Progenitor cell of endocrine pancreas (in vitro differentiated cells): ENCODE measurements at places on chromosomes 2 and 18.

GRCh38 chr18:14908541-14908940 is 160.6 kb downstream of the ANKRD30B start:
- H3K36me3 ChIP-seq, result peaks cover 2% of the 10 kb centered on the region
- no peak overlapping the region for H3K27ac ChIP-seq
- H3K4me3 ChIP-seq, result no peak overlapping the region
- H3K27me3 ChIP-seq, result no peaks in the 10 kb centered on the region
- no peak for DNase-seq

DNA sequence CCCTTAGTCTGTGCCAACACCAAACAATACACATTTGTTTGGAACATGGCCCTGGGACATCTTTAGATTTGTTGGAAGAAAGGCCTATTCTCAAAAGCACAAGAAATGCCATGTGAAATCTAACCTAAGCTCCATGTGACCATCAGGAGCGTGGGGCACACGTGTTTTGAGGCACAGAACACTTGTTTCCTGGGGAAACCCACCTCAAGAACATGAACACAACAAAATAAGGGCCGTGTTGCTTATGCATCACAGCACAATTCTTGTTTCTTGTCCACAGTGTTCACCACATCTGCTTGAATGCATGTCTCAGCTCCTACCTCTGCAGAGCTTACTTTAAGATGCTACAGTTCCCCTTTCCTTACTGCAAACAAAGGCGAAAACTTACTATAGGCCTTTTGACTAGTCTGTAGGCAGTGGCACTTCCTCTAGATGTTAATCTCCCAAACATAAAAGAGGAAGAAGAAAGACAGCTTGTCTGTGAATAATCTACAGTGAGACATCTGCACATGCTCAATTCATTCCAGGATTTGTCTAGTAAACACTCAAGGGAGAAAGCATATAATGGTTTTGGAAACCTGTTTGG is 165.0 kb downstream of the ANKRD44 start:
- no peaks in the 10 kb centered on the region for H3K36me3 ChIP-seq
- H3K27me3 ChIP-seq, result no peaks in the 10 kb centered on the region
- no peak overlapping the region for H3K4me3 ChIP-seq
- no peak for DNase-seq
- peaks cover 2% of the 10 kb centered on the region for H3K4me1 ChIP-seq

GRCh38 chr2:96202152-96202854 is 6.3 kb downstream of the STARD7 start:
- H3K4me1 ChIP-seq, result peaks cover 41% of the 10 kb centered on the region
- H3K27ac ChIP-seq, result peak overlapping the region; percentile 46
- H3K4me3 ChIP-seq, result no peak overlapping the region
- no peaks in the 10 kb centered on the region for H3K27me3 ChIP-seq
- peaks cover 6% of the 10 kb centered on the region for H3K36me3 ChIP-seq
- DNase-seq, result no peak

DNA sequence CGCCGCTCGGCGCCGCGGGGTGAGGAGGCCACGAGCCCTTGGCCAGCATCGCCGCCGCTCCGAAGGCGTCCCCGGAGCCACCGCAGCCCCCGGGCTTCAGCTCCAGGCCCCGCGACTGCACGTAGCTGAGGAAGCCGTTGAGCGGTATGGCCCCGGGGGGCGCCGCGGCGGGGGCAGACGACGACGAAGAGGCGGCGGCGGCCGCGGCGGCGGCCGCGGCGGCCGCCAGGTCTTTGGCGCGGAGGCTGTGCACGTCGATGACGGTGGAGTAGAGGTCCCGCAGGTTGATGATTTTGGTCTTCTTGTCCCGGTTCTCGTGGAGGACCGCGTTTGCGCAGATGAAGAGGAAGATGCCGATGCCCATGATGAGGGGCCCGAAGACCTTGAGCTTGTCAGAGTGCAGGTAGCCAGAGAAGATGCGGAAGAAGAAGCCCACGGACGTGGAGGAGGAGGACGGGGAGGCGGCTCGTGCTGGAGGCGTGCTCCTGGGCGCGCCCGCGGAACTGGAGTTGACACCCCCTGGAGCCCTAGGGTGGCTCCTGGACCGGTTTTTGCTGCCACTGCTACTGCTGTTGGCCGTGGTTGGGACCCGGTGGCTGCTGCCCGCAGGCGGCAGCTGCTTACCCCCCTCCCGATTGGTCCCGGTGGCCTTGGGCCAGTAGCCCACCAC is 4.0 kb downstream of the TMEM200C start:
- H3K4me1 ChIP-seq, result peaks cover 16% of the 10 kb centered on the region
- peak overlapping the region; percentile 59 for H3K4me3 ChIP-seq
- DNase-seq, result no peak
- peaks cover 35% of the 10 kb centered on the region for H3K27me3 ChIP-seq
- peaks cover 3% of the 10 kb centered on the region for H3K36me3 ChIP-seq

DNA sequence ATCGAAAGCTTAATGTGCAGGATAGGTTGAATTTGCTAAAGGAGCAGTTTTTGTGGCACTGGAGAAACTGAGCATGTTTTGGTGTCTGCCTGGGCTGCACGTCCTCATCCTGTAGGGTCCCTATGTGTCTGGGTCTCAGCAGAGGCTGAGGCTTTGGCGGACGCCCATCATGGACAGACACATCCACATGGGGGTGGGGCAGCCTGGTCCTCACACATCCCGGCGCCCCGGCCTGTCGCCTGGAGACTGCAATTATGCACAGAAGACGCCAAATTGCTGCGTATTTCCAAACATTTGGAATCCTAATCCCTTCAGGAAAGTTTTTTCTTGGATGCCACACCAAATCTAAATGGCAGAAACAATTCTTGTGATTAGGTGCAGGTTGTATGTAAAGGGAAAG is 128.2 kb upstream of the TWIST2 start:
- H3K4me3 ChIP-seq, result no peak overlapping the region
- peaks cover 3% of the 10 kb centered on the region for H3K4me1 ChIP-seq
- no peak overlapping the region for H3K27ac ChIP-seq
- H3K27me3 ChIP-seq, result peaks cover 44% of the 10 kb centered on the region
- no peaks in the 10 kb centered on the region for H3K36me3 ChIP-seq

DNA sequence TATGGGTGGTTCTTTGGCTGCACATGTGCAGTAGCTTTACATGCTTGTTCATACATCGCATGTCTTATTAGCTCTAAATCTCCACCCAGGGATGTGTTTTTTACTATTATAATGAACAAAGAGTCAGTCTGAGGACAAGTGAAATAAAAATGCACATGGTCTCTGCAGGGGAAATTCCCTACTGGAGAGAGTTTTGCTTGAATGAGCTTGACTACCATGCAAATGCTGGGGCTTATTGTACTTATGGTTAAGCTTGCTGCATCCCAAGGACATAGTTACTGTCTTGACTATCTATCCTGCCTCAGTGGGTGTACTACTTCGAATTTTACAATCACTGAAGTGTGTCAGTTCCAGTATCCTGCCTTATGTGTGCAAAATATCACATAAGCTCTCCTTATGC is 362.7 kb downstream of the TDRD15 start:
- no peak for DNase-seq
- no peak overlapping the region for H3K27ac ChIP-seq
- no peaks in the 10 kb centered on the region for H3K4me1 ChIP-seq
- no peaks in the 10 kb centered on the region for H3K27me3 ChIP-seq

- H3K4me3 ChIP-seq, result no peak overlapping the region
- no peaks in the 10 kb centered on the region for H3K27me3 ChIP-seq
- H3K27ac ChIP-seq, result no peak overlapping the region
- DNase-seq, result no peak
Observed at GRCh38 chr2:17272170-17272569, 246.1 kb downstream of the RAD51AP2 start.

DNA sequence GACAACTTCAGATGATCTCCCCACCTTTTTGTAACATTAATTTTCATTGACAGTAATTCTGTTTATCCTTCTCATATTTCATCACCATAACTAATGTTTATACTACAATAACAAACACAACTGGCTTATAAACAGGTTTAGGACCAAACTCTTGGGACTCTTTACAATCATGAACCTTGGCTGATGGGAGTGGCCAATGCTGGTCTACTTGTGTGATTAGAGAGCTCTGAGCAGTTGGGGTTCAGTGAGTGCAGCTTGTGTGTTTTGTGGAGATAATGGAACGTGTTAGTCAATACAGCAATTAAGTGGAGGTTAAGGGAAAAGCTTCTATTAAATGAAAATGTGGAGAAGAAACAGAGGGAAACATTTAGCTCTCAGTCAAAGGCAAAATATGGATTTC is 207.1 kb downstream of the SPAG16 start:
- H3K4me1 ChIP-seq, result peaks cover 10% of the 10 kb centered on the region
- no peak overlapping the region for H3K27ac ChIP-seq
- no peaks in the 10 kb centered on the region for H3K36me3 ChIP-seq
- H3K27me3 ChIP-seq, result no peaks in the 10 kb centered on the region
- DNase-seq, result no peak
- H3K4me3 ChIP-seq, result no peak overlapping the region

DNA sequence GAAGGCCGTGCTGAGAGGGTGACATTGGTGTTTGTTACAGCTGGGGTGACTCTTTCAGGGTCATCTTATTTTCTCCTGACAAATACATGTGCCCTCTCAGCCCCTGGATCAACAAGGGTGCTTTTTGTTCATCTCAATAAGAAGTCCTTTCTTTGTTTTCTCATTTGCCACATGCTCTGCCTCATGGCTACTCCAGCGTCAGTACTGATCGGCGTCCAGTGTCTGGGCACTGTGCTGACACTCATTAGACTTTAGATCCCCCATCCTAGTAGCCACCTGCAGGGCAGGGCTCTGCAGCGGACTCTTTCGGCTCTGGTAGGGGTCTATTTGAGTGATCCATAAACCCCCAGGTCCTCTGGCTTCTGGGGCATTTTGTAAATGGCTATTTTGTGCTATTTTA is 38.4 kb downstream of the NPPC start:
- H3K36me3 ChIP-seq, result no peaks in the 10 kb centered on the region
- no peak overlapping the region for H3K27ac ChIP-seq
- H3K27me3 ChIP-seq, result peaks cover 8% of the 10 kb centered on the region
- no peak overlapping the region for H3K4me3 ChIP-seq

DNA sequence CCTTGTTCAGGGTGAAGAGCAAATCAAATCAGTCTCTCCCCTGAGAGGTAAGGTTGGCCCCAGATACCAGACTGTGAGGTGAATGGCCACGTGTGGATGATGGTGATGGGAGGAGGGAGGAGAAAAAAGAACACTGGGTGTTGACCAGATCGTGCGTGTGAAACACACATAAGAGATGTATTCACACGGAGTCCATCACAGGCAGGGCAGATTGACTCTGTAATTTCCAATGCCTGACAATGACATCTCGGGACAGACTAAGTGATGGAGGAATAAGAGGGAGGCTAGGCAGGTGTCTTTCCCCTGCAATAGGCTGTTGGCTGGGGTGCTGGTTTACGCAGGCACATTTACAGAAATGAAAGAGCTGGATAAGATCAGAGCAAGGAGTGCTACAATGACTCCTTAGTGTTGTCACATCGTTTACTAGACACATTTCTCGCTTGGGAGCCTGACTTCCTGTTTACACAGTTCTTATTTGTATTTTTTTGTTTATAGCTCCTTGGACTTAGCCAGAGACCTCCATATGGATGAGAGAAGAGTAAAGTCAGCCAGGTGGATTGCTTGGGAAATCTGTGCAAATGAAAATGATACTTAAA is 43.1 kb downstream of the CPO start:
- no peak for DNase-seq
- H3K27me3 ChIP-seq, result no peaks in the 10 kb centered on the region
- H3K27ac ChIP-seq, result no peak overlapping the region

GRCh38 chr2:80040226-80040625 is 264.3 kb downstream of the LRRTM1 start:
- H3K27me3 ChIP-seq, result no peaks in the 10 kb centered on the region
- no peak for DNase-seq
- no peak overlapping the region for H3K4me3 ChIP-seq
- no peak overlapping the region for H3K27ac ChIP-seq
- H3K4me1 ChIP-seq, result no peaks in the 10 kb centered on the region

- no peaks in the 10 kb centered on the region for H3K4me1 ChIP-seq
- H3K36me3 ChIP-seq, result no peaks in the 10 kb centered on the region
- H3K4me3 ChIP-seq, result no peak overlapping the region
- H3K27me3 ChIP-seq, result no peaks in the 10 kb centered on the region
Observed at GRCh38 chr2:225064362-225064761, 22.1 kb upstream of the DOCK10 start.

- no peaks in the 10 kb centered on the region for H3K36me3 ChIP-seq
- no peak overlapping the region for H3K4me3 ChIP-seq
- H3K27me3 ChIP-seq, result no peaks in the 10 kb centered on the region
- no peaks in the 10 kb centered on the region for H3K4me1 ChIP-seq
- no peak overlapping the region for H3K27ac ChIP-seq
Observed at GRCh38 chr18:5651736-5652135, 107.9 kb upstream of the EPB41L3 start.

GRCh38 chr2:105576050-105576439 is 168.7 kb upstream of the NCK2 start:
- DNase-seq, result no peak
- peaks cover 8% of the 10 kb centered on the region for H3K4me1 ChIP-seq
- H3K36me3 ChIP-seq, result no peaks in the 10 kb centered on the region

DNA sequence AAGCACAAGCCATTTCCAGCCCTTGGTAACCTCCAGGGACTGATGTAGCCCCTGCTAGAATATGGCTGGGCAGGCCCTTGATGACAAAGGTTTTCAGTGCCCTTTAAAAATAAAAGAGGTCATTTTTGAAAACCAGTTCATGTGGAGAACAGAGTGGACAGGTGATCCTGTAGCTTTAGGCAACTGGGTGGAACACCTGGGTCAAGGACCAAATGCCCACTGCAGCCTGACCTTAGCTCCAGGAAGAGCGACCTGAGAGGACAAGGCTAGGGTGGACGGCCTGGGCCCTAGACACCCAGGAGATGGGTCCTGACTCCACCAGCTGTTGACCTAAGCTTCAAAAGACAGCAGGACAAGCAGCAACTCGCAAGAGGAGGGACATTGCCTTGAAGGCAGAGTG is 116.6 kb downstream of the LIPG start:
- no peak for DNase-seq
- no peak overlapping the region for H3K4me3 ChIP-seq
- peaks cover 11% of the 10 kb centered on the region for H3K27me3 ChIP-seq
- H3K4me1 ChIP-seq, result no peaks in the 10 kb centered on the region
- H3K36me3 ChIP-seq, result no peaks in the 10 kb centered on the region
- H3K27ac ChIP-seq, result no peak overlapping the region

- no peak overlapping the region for H3K27ac ChIP-seq
- no peak for DNase-seq
- no peak overlapping the region for H3K4me3 ChIP-seq
Observed at GRCh38 chr2:69250981-69251380, 136.0 kb downstream of the GFPT1 start.

DNA sequence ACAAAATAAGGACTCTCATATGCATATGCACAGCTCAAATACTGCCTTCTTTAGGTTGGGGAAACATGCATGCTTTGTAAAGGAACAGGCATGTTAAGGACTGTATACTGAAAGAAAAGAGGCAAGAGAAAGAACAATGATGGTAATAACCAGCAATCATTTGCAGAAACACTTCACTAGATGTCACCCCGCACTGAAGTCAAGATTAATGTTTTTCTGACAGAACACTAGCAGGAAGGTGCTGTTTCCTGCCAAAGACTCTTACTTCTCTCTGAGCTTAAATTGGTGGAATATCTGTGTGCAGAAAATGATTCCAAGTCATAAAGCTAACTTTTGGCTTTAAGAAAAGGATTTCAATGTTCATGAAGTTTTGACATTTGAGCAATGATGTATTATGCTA is 19.3 kb upstream of the CSRNP3 start:
- DNase-seq, result no peak
- H3K27ac ChIP-seq, result no peak overlapping the region
- no peaks in the 10 kb centered on the region for H3K27me3 ChIP-seq
- H3K36me3 ChIP-seq, result no peaks in the 10 kb centered on the region

GRCh38 chr2:84243788-84244733 is 215.0 kb downstream of the SUCLG1 start:
- no peaks in the 10 kb centered on the region for H3K4me1 ChIP-seq
- no peak overlapping the region for H3K4me3 ChIP-seq
- H3K27me3 ChIP-seq, result no peaks in the 10 kb centered on the region

- no peaks in the 10 kb centered on the region for H3K4me1 ChIP-seq
- no peaks in the 10 kb centered on the region for H3K36me3 ChIP-seq
- DNase-seq, result no peak
- no peaks in the 10 kb centered on the region for H3K27me3 ChIP-seq
Observed at GRCh38 chr18:4549164-4549872, 94.2 kb upstream of the DLGAP1 start.
